ENCODE measurements at places on chromosomes 7 and 10.

GRCh38 chr10:62772186-62772974, 32.1 kb upstream of the ADO start:
- no peak for DNase-seq

DNA sequence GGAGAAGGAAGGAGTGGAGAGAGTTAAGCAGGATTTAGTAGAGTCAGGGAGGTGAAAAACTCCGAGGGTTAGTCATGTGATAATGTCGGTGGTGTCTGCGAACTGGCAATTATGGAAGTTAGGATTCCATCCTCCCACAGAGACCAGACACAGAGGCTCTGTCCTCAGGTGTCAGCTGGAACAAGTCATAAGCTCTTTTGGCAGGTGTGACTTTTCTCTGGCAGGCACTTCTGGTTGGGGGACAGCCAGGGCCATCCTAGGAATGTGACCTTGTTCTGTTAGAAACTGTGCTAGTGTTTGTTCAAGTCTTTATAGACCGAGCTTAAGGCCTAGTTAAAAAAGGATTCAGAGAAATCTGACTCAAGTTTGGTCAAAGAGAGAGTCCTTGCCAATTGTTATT, 371.0 kb downstream of the DPP6 start:
- DNase-seq, result no peak

GRCh38 chr7:2282185-2282751, 32.0 kb downstream of the SNX8 start:
- DNase-seq, result no peak

GRCh38 chr10:78218798-78219490, 185.3 kb downstream of the RPS24 start:
- DNase-seq, result no peak

DNA sequence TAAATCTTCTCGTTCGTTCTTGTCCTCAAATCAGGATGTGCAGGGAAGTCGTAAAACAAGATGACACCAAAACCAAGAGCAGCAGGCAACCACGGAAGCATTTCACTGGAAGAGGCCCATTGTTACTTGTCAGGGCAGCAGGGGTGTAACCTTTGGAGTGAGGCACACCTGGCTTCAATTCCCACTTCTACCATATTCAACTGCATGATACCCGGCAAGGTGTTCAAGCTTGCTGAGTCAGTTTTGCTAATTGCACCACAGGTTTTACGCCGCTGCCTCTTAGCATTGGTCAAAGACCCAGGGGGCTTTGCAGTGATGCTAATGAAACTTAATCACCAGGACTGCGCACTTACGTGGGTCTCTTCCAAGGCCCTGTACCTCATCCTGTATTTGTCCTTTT, 50.0 kb upstream of the PTER start:
- no peak for DNase-seq

- DNase-seq, result no peak
Observed at GRCh38 chr10:71390921-71391690, 5.6 kb upstream of the CDH23 start.
